ENCODE measurements at places on chromosomes 6 and 20. TPM values are rescaled to one million over a fixed set of nuclear protein-coding genes. Genes with fewer than 3 reads are reported as not detected.

Gene ECT2L
- total RNA-seq: not detected

Gene RIPOR2
- total RNA-seq: 37.9 TPM

Gene B3GALT4
- total RNA-seq: 6.2 TPM

DNA sequence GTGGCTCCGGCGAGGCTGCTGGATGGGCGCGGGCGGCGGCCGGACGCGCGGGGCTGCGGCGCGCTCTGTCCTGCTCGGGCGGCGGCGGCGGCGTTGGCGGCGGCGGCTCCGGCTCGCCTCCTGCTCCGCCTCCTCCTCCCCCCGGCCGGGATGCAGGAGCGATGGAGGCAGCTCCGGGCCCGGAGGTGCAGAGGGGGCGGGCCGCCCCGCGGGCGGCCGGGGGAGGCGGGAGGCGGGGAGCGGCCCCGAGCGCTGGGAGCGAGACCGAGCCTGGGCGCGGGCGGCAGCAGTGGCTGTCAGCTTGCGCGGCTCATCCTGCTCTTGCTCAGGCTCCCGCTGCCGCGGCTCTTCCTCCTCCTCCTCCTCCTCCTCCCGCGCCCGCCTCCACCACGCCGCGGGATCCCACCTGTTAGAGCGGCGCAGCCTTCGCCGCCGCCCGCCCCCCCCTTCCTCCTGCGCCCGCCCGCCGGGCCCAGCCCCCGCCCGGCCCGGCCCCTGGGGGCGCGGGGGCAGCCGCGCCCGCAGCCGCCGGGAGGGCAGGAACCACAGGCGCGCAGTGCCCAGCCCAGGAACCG is at the start of gene NOL4L:
TSS of gene NOL4L (minus strand) at position 323 of the 575 bp plus-strand sequence. CDS start 443 bp downstream, outside the sequence.
- DNase-seq: no peak

- no peak for DNase-seq
Measured at GRCh38 chr6:17768881-17769280, 62.2 kb upstream of the NUP153 start.

DNA sequence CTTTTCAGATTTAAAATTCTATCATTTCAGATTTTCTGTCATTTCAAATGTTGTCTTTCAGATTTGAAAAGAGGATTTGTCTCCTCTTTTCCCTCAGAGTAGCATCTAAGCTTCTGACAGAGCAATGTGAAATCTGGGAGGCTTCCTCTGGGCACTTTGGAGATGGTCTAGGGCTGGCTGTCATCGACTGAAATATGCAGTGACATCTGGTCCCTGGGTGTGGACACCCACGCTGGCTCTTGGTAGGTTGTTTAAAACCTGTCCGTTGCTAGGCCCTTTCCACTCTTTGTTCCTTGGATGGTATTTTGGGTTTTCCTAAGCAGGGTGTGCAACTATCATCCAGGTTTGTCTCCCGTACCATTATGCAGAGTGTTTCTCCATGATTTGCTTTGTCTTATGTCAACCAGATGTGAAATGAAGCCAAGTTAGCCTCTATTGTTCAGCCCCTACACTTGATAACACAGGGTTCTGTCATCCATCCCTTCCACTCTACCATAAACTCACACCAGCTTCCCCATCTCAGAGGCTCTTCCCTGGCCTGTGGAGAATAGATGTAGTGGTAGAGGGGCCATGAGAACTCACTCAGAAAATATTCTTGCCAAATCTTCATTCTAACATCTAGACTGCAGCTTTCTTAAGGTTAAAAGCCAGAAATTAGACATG is 5.0 kb upstream of the VIP start:
- no peak for DNase-seq

DNA sequence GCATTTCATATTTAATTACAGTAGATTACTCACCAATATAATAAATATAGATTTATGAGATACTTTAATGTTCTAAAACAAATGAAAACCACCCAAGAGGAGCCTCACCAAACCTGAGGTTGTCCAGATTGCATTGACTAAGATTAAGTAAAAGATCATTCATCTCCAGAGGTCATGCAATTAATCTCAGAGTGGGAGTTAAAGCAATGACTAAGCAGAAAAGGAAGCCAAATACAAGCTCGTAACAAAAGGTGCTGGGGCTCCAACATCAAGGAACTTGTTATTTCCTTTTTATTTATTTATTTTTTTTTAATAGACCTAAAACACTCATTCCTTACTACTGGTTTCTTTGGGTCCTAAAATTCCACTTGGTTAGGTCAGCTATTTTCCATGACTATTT is 57.7 kb downstream of the RSPO3 start:
- DNase-seq: no peak

DNA sequence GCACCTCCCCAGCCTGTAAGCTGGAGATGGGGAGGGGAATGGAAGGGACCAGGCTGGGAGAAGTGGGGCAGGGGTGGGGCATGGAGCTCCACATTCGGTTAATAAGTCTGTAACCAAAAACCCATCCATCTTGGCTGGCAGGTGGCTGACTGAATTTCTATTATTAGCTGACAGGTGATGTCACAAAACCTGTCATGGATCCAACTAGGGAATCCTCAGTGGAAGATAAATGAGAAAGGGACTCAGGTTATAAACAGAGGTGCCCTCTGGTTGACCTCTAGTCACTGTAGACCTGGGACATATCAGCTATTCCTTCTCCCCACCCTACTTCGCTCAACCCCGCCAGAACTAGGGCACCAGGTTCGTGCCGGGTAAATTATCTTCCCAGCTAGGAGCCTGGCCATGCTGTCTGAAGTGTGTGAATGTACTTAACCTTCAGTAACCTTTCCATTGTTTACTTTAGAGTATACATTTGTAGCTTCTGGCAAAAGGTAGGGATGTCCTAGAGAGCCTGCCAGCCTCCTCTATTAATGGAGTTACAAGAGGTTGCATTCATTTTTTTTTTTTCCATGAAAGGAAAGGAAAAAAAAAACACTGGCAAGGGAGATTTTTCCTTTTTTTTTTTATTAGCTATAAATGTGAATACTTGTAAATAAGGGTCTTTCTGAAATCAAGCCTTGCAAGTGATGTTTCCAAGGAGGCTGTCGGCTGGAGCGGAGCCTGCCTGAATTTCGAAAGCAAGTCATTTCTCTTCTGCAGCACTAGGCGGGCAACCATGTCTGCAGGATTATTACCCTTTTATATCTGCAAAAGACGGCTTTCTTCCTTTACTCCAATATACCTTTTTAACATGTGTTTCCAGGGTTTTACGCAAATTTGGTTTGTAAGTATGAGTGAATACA is 135.9 kb downstream of the TMEM242 start:
- no peak for DNase-seq

DNA sequence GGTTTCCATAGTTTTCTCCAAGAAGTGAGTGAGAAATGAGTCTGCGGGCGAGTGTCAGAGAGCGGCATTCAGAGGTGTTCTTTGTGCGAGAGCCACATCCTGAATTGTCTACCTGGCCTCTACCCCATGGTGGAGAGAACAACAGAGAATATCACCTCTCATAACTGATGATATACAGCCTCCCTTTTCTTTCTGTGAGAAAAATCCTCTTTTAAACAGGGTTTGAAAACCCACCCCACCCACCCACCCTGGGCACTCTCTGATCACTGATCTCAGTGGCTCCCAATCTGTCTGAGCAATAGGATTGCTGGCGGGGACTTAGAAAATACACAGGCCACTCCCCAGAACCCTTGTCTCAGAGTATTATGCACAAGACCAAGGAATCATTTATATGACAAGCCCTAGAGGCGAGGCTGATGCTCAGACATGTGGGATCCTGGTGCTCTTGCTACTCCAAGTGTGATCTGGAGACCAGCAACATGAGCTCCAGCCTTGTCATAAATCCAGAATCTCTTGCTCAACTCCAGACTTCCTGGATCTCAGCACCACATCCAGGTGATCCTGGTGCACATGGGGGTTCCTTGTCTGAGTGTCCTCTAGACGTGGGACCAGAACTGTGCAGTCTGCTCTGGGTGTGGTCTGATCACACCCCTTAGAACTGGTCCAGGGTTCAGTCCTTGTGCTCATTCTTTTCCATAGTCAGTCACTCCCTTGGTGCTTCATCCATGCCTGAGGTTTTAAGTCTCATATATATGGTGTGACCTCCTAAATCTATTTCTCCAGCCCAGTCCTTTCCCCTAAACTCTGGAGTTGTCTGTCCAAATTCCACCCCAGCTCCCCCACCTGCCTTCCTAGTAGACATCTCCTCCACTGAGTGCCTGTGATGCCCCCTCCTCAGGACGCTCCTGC is 5.3 kb downstream of the HLA-B start:
- DNase-seq: no peak

GRCh38 chr20:32167552-32167951 is 40.0 kb downstream of the PLAGL2 start:
- no peak for DNase-seq

All from GM12878 (cell line).